ENCODE measurements at places on chromosomes 11 and 22.

GRCh38 chr11:130413405-130414106 is 14.9 kb downstream of the ADAMTS8 start:
- ATAC-seq = no peak

DNA sequence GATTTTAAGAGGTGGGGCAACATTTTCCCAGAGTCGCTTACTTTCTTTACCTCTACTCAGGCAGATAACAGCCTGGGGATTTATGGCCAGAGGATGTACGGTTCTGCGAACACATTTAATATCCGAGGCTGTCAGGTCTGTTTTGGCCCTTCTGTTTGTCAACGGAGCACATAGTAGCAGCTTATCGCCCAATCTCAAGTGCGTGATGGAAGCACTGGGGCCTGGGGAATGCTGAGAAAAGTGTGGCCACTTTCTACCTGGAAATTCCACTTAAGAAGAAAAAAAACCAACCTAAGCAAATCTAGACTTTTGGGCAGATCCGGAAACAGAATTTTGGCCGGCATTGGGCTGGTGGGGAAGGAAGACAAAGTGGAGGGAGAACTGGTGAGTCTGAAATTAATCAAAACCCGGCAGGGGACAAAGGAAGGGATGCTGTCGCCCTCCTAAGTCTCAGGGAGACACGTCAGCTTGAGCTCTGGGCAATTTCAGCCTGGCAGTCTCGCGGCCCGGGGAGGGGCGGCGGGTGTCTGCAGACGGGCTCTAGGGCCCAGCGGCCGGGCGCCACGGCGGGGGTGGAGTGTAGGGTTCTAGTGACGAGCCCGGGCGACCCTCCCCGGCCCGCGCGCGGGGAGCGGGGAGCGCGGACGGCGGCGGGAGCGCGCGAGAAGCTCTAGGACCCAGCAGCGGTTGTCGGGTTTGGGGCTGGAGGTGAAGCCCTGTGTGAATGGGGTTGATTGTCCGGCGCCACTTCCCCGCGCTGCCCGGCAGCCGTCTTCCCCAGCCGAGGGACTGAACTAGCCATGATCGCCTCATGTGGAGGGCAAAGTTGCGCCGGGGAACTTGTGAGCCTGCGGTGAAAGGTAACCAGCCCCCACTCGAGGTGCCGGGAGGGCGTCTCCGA is at the start of gene AMOTL1:
TSS of gene AMOTL1 (plus strand) at position 656 of the 901 bp plus-strand sequence. CDS start at position 812, 156 bp downstream.
- ATAC-seq = peak; percentile 41

- ATAC-seq = no peak
Observed at GRCh38 chr11:62984451-62984991, at the start of gene SLC22A6. TSS of gene SLC22A6 (minus strand) at chr11:62984967. CDS start at chr11:62984690, 277 bp downstream.

GRCh38 chr11:64568041-64568571 is 22.9 kb upstream of the SLC22A12 start:
- ATAC-seq = no peak

GRCh38 chr11:132035766-132036165 is 665.4 kb downstream of the NTM start:
- no peak for ATAC-seq

- no peak for ATAC-seq
Observed at GRCh38 chr11:58446294-58446693, 4.3 kb upstream of the OR5B12 start.

- ATAC-seq = no peak
Observed at GRCh38 chr11:65960824-65961266, 689 bp upstream of the SART1 start.
